ENCODE measurements at places on chromosomes 6 and 20.
A peak's percentile ranks its signal among the peaks of the same experiment; 100 is the strongest.

GRCh38 chr6:41656002-41656691 is 17.9 kb downstream of the MDFI start:
- no peak for ATAC-seq

DNA sequence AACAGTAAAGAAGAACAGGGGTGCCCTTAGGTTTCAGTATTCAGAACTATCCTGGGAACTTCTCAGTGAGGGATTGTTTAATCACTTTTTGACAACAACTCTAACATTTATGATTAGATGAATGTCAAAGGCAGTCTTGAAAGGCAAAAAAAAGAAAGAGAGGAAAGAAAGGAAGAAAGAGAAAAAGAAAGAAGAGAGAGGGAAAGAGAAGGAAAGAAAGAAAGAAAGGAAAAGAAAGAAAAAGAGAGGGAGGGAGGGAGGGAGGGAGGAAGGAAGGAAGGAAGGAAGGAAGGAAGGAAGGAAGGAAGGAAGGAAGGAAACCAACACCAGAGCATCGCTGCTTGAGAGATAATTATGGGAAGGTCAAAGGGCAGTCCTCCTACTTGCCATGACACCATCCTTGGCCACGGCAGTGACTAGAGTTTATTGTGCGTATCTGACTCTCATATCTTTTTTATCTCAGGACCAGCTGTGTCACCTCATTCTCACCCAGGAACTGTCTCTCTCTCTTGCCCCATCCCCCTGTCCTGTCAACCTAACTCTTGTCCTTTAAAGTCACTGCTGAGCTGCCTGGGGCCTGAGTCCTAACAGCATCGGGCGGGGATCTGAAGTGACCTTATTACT is 96.8 kb upstream of the ATXN1 start:
- no peak for ATAC-seq

GRCh38 chr6:39496915-39497314 is 174.4 kb upstream of the KCNK16 start:
- no peak for ATAC-seq

DNA sequence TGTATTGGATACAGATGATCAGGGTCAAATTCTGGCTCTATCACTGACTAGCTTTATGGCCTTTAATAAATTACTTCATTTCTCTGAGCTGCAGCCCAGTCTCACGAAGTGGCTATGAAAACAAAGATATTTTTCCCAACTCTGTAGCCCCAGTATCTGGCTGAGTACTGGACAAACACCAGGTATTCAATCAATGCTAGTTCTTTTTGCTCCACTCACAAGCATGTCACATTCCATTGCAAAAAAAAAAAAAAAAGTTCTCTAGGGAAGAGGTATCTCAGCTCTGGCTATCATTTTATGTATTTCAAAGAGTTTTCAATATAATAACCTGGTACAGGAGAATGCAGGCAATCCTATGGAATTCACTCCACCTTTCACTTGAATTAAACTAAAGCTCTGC is 3.1 kb downstream of the CHD6 start:
- ATAC-seq: no peak

- no peak for ATAC-seq
Measured at GRCh38 chr6:125451750-125452149, 150.0 kb upstream of the HDDC2 start.

- ATAC-seq: no peak
Measured at GRCh38 chr20:54837226-54837625, 361.8 kb downstream of the DOK5 start.

DNA sequence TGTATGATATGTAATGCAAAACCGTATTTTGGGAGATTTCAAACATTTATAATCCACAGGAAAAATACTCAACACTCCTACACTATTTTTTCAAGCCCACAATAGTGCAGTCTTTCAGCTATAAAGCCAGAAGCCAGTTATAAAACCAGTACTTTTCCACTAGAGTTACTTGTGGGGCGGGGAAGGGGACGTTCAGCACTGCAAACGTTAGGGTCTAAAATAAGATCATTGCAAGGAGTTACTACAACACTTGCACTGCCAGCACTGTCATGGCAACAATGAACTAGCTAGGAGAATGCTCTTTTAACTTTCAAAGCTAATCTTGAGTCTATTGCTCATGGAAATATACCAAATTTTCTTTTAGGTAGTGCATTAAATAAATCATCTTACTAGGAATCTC is 14.7 kb downstream of the SESN1 start:
- no peak for ATAC-seq

GRCh38 chr20:60408435-60408834 is 450.2 kb downstream of the CDH26 start:
- ATAC-seq: no peak

DNA sequence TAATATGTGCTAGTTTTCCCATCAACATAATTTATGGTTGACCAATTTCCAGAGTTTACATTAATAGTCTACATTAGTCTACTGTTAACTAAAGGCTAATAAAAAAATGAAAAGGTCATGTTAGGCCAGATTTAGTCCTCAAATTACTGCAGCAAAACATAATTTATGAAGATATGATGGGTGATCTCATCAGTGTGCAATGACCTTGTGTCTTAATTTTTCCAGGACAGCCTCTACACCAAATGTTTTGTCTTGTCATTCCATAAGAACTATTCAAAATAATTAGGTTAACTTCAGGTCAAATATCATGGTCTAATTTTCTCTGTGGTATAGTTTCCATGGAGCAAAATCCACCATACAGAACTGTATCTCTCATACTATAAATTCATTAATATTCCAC is 234.2 kb downstream of the COL12A1 start:
- ATAC-seq: no peak

GRCh38 chr20:12594410-12595088 is 414.2 kb upstream of the SPTLC3 start:
- no peak for ATAC-seq

GRCh38 chr6:53866226-53866625 is 71.4 kb downstream of the LRRC1 start:
- ATAC-seq: no peak

- ATAC-seq: no peak
Measured at GRCh38 chr6:3784423-3784822, 32.9 kb upstream of the PXDC1 start.

- ATAC-seq: peak; percentile 43
Measured at GRCh38 chr6:43636308-43636659, 644 bp downstream of the MAD2L1BP start.

GRCh38 chr20:20837574-20838021 is 125.2 kb upstream of the RALGAPA2 start:
- peak; percentile 88 for ATAC-seq

- no peak for ATAC-seq
Measured at GRCh38 chr6:53825532-53826321, 30.9 kb downstream of the LRRC1 start.

DNA sequence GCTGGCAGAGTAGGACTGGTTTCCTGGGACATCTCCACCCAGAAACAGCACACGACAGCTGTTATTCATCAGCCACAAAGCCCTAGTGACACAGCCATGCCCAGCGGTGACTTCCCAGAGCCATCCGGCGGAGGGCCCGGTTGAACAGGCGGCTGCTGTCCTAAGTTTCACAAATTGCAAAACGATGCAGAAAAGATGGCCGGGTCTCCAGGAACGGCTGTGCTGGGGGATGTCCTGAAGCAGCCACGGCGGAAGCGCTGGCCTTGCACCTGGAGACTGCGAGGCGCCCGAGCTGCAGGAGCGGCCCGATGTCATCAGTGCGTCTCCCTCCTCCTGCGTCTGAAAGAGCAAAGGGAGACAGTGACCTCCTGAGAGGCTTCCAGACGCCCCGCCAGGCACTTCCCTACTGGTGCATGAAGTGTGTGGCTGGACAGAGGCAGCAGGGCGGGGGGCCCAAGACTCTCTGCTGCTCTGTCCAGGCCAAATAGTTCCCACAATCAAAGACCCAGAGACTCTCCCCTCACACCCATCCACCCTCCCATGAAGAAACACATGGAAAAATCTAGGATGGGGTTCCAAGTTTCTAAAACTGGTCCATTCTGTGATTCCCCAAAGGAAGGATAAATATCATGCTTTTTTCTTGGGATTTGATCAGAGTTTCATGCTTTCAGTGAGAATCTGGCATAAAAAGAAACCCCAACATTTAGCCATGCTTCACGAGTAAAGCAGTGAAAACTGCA is 44.0 kb downstream of the SSR1 start:
- ATAC-seq: no peak

- ATAC-seq: peak; percentile 77
Measured at GRCh38 chr6:145735356-145736165, at the start of gene EPM2A. TSS of gene EPM2A (minus strand) at chr6:145735520. CDS start at chr6:145735498, 22 bp downstream.

DNA sequence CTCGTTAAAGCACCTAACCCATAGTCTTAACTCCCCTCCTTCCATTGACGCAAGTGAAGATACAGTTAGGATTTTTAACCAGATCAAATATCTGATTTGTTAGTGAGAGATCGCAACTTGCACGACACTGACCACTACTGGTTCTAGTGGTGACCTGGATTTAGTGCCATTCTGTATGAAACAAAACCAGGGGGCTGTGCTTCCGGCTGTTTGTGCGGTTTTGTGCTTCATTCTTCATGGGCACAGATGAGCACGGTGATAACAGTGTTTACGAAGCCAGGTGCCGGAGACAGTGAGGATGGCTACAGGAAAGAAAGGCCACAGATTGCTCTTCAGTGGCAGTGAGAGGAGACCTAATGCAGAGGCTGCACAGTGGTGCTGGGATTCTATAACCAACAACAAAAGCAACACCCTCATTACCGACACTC is 75.5 kb downstream of the NOL4L start:
- ATAC-seq: peak; percentile 91

- no peak for ATAC-seq
Measured at GRCh38 chr6:67802771-67803170, 832.3 kb upstream of the ADGRB3 start.

- ATAC-seq: no peak
Measured at GRCh38 chr6:148431840-148432239, 89.2 kb downstream of the SASH1 start.

DNA sequence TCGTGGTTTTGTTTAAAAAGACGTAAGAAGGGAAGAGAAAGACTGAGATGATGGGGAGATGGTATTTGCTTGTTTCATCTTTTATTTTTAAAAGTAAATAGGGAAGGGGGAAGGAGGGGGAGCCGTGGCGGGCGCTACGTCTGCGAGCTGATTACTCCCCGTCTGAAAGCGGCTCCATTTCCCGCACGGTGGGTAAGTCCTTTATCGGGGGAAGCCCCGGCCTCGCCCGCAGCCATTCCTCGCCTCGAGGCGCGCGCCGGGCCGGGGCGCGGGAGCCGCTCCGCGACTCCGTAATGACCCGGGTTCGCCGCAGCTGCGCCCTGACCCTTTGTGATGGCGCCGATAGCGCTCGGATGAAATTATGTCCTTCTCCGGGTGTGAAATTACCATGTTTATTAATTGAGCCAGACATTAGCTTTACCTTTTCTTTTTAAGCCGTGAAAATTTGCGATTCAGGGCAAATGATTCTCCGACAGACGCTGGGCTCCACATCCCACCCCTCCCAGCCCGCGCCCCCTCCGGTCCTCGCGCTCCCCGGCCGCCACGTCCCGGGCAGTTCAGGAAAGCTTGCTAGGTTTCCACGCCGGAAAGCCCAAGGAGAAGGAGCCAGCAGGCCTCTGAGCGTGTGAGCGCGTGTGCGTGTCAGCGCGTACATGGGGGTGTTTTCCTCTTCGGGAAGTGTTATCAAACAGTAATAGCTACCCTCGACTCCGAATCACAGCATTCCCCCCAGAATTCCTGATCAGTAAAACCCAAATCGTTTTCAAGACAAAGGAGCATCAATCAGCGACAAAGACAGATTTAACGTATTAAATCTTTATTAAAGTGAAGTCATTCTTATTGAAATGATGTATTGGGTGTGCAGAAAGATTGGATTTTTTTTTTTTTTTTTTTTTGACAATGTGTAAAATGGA is 30.0 kb downstream of the TFAP2A start:
- no peak for ATAC-seq

GRCh38 chr20:57707320-57707719 is 2.5 kb downstream of the PMEPA1 start:
- ATAC-seq: no peak

DNA sequence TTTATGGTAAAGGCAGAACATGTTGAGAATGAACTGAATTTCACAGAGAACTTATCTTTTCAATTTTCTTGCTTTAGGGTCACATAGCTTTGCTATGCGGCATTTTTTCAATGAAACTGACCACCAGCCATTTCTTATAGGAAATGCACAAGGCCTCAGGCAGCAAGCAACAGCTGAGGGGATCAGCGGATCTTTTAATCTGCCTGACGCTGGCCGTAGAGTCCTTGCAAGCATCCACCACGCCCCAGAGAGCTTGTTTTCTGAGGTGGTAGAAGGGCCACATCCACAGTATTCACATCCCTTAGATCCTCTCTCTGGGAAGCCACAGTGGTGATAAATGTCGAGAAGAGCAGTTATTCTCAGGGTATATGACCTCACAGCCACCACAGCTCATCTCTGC is 34.3 kb downstream of the FLRT3 start:
- no peak for ATAC-seq

- ATAC-seq: no peak
Measured at GRCh38 chr20:23332467-23332866, 18.1 kb upstream of the NXT1 start.

- no peak for ATAC-seq
Measured at GRCh38 chr20:15806105-15806504, 767.1 kb downstream of the KIF16B start.

DNA sequence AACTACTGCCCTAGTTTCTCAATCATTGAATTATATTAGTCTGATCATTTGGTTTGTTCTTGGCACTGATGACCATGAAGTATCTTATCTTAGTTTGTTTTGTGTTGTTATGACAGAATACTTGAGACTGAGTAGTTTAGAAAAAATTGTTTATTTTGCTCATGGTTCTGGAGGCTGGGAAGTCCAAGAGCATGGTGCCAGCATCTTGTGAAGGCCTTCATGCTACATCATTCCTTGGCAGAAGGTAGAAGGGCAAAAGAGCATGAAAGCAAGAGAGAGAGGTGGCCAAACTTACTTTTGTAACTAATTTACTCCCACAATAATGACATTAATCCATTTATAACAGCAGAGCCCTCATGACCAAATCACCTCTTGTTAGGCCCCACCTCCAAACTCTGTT is 40.1 kb upstream of the ANKEF1 start:
- ATAC-seq: no peak

GRCh38 chr20:3080939-3081388 is 3.6 kb downstream of the AVP start:
- peak; percentile 82 for ATAC-seq

DNA sequence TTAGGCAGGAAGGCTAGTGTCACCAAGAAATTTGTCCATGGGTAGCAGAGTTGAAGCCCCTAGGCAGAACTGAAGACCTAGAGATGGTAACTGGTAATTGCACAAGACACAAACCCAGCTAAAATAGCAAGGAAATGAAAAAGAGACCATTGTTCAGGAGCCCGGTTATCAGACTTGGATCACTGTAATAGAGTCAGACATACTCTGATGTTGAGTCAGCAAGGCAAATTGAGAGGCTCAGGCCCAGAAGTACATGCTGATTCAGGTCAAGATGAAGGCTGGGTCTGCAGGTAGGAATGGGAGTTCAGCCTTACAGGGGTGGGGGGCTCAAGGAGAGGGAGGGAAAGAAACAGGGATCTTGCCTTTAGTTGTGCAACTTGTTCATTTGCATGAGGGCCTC is 6.5 kb upstream of the TMEM242 start:
- ATAC-seq: peak; percentile 65

DNA sequence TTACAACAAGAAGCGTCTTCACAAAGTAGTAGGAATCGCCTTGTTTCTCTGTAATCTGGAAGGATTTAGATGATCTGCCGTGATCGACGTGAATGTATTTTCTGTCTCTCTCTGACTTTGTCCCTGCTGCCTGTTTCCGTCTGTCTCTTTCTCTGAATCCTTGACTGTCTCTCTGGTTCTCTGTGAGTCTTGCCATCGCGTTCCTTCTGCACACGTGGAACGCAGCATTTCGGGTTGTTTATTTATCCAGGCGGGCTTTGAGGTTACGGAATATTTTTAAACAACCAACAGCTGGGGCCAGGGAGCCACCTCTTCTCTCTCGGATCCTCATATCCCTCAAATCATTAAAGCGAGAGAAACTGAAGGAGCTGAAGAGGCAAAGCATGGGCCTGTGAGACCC is 215.9 kb downstream of the ZDHHC14 start:
- ATAC-seq: no peak
